ENCODE measurements at places on chromosomes 5 and 9. TPM values are rescaled to one million over a fixed set of nuclear protein-coding genes. Genes with fewer than 3 reads are reported as not detected.

GRCh38 chr5:116315531-116315930 is 230.7 kb downstream of the COMMD10 start:
- DNase-seq, result no peak

DNA sequence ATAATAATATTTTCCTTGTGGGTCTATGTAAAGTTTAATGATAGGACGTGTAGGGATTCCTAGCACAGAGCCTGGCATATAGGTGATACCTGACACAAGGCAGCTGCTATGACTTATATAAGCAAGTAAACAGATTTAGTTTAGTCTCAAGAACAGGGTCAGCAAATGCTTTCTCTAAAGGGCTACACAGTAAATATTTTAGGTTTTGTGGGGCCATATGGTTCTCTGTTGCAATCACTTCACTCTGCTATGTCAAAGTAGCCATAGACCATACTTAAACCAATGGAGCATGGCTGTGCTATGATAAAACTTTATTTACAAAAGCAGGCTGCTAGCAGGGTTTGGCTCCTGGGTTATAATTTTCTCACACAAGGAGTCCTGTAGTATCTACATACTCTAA is 204.8 kb upstream of the KLF4 start:
- no peak for DNase-seq

DNA sequence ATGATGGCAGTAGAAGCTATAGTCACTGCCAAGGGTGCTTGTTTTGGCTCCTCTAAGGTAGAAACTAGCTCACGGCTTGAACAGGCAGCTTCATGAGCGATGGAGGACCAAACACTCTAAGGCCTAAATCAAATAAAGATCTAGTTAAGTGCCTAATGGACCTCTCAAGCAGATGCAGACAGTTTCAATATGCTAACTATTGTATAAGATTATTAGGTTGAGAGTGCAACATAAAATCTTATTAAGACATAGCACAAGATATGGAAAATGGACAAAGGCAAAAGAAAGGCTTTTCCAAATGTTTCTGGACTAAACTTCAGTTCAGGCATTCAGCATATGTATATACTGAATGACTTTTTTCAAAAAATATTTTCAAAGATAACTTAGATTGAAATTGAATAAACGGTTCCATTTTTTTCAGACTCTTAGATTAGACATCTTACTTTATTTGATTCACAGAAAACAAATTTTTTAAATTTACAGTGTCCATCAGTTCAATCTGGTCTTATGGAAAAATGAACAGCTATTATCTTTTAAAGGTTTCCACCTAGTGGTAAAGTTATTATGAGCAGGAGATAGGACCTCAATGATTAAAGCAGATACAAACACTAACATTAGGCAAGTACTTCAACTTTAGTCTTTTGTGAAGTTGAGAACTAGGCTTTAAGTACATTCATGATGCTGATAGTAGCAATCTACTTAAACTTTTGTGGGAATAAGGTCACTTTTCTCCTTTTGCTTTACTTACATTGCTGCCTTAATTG is 1167.7 kb downstream of the MAT2B start:
- DNase-seq, result no peak

DNA sequence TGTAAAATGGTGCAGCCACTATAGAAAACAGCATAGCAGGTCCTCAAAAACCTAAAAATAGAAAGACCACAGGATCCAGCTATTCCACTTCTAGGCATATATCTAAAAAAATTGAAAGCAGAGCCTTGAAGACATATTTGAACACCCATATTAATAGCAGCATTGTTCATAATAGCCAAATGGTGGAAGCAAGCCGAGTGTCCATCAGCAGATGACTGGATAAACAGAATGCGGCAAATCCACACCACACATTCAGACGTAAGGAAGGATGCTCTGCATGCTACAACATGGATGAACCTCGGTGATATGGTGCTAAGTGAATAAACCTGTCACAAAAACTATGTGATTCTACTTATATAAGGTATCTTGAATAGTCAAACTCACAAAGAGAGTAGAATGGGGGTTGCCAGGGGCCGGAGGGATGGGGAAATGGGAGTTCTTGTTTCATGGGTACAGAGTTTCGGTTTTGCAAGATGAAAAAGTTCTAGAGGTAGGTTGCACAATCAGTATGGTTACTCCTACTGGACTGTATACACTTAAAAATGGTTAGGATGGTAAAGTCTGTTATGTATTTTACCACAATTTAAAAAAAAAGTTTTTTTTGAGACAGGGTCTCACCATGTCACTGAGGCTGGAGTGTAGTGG is 17.1 kb upstream of the HSD17B3 start:
- DNase-seq, result no peak

- DNase-seq, result no peak
Measured at GRCh38 chr9:124485936-124486335, 21.3 kb downstream of the NR5A1 start.

GRCh38 chr5:7250004-7250403 is 145.9 kb upstream of the ADCY2 start:
- no peak for DNase-seq

DNA sequence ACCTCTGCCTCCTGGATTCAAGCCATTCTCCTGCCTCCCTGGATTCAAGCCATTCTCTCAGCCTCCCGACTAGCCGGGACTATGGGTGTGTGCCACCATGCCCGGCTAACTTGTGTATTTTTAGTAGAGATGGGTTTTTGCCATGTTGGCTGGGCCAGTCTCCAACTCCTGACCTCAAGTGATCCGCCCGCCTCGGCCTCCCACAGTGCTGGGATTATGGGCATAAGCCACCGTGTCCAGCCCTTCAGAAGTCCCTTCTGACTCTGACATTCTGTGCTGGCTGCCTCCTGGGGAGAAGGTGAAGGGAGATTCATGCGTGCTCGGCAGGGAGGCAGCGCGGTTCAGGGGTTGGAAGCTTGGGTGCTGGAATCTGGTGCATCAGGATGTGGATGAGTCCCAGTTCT is 28.8 kb downstream of the PRRX2 start:
- DNase-seq, result no peak

Gene BOD1
- polyA plus RNA-seq, result 37.5 TPM

Gene CYLC2
- polyA plus RNA-seq, result not detected

Gene FOXI1
- not detected for polyA plus RNA-seq

Gene ZNF883
- polyA plus RNA-seq, result 0.90 TPM
